ENCODE measurements at places on chromosomes 1 and 21.

- H3K27ac ChIP-seq: no peak overlapping the region
- peaks cover 10% of the 10 kb centered on the region for H3K4me1 ChIP-seq
- no peak for DNase-seq
- no peaks in the 10 kb centered on the region for H3K27me3 ChIP-seq
Observed at GRCh38 chr1:36143424-36143823, 5.9 kb downstream of the TRAPPC3 start.

GRCh38 chr1:31241321-31241720 is 1.6 kb upstream of the NKAIN1 start:
- peaks cover 5% of the 10 kb centered on the region for H3K4me1 ChIP-seq
- H3K27me3 ChIP-seq: peaks cover 7% of the 10 kb centered on the region
- H3K4me3 ChIP-seq: no peak overlapping the region
- no peak for DNase-seq
- no peaks in the 10 kb centered on the region for H3K36me3 ChIP-seq

GRCh38 chr1:113830039-113830438 is 17.8 kb upstream of the RSBN1 start:
- H3K4me1 ChIP-seq: no peaks in the 10 kb centered on the region
- no peaks in the 10 kb centered on the region for H3K27me3 ChIP-seq

- H3K36me3 ChIP-seq: no peaks in the 10 kb centered on the region
- H3K4me3 ChIP-seq: no peak overlapping the region
- H3K27ac ChIP-seq: no peak overlapping the region
Observed at GRCh38 chr1:15243275-15244043, 3.6 kb upstream of the FHAD1 start.

DNA sequence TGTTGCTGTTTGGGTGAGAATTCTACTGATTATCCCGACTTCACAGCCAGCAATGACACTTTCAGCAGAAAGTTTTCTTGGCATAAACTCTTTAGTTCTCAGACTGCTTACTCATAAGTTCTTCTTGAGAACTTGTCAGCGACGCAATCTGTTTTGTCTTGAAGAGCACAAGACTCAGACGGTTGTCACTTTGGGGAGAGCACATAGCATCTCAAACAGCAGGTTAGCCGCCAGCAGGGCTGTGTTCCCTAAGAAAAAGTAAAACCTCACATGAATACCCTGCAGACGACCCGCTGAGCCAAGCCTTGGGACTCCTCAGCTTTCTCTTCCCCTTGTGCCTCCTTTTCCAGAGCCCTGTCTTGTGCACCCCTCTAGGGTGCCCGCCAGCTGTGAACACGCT is 11.4 kb downstream of the AGMAT start:
- H3K27me3 ChIP-seq: no peaks in the 10 kb centered on the region
- peaks cover 17% of the 10 kb centered on the region for H3K36me3 ChIP-seq
- no peak overlapping the region for H3K4me3 ChIP-seq
- DNase-seq: no peak

DNA sequence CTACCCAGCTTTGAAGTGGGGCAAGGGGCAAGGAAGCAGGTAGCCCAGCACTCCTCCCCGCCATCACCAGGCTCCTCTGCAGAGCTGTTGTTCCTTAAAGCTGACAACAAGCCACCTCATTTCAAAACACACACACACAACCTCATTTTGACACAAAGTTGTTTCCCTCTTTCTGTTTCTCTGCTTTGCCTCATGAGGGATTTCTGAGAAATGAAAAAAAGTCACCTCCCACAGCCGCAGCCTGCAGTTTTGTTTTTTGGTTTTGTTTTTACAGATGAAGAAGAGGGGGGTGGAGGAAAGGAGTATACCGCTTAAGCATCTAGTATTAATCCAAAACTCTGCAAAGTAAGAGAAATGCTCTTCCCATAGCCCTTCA is 12.1 kb downstream of the MCL1 start:
- H3K4me1 ChIP-seq: peaks cover 72% of the 10 kb centered on the region
- no peak for DNase-seq
- H3K36me3 ChIP-seq: peaks cover 2% of the 10 kb centered on the region
- H3K27me3 ChIP-seq: no peaks in the 10 kb centered on the region

GRCh38 chr1:145846201-145846612 is 777 bp downstream of the NUDT17 start:
- H3K4me1 ChIP-seq: peaks cover 5% of the 10 kb centered on the region
- peaks cover 36% of the 10 kb centered on the region for H3K36me3 ChIP-seq
- no peak overlapping the region for H3K4me3 ChIP-seq
- H3K27ac ChIP-seq: no peak overlapping the region

DNA sequence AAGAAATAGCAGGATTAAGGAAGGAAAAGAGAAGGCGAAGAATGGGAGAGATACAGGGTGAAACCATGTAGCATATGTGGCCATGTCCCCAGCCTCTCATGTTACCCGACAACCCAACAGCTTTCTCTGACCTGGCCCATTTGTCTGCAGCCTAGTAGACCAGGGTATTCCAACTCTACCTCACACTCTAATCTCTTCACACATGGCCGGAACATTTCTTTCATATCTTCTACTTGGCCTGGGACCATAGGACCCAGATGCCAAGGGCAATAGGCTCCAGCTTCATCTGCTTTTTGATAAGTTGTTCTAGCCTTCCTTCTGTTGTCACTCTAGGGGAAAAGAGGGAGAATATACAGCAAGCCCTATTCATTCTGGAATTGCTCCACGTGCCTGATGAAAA is 95.0 kb upstream of the DPT start:
- H3K4me3 ChIP-seq: no peak overlapping the region
- H3K27ac ChIP-seq: no peak overlapping the region
- H3K27me3 ChIP-seq: no peaks in the 10 kb centered on the region

DNA sequence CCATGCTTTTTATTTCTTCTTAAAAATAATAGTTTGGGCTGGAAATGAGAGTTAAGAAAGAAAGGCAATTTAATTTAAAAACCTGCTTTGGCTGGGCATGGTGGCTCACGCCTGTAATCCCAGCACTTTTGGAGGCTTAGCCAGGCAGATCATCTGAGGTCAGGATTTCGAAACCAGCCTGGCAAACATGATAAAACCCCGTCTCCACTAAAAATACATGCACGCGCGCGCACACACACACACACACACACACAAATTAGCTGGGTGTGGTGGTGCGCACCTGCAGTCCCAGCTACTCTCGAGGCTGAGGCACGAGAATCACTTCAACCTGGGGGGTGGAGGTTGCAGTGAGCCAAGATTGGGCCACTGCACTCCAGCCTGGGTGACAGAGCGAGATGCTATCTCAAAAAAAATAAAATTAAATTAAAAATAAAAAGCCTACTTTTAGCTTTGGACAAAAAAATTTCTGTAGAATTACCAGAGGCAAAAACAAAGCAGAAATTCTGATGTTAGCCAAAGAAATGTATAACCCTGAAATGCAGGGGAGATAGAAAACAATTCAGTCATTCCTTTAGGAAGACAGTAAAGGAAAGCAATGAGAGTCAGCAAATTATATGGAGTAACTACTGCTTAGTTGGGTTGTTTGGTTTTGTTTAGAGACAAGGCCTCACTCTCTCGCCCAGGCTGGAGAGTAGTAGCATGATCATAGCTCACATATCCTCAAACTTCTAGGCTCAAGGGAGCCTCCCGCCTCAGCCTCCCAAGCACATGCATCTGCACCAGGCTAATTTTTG is 15.7 kb upstream of the IPP start:
- no peak overlapping the region for H3K27ac ChIP-seq
- H3K27me3 ChIP-seq: no peaks in the 10 kb centered on the region
- no peaks in the 10 kb centered on the region for H3K36me3 ChIP-seq
- H3K4me3 ChIP-seq: no peak overlapping the region
